ENCODE measurements at places on chromosomes 6 and 20.

DNA sequence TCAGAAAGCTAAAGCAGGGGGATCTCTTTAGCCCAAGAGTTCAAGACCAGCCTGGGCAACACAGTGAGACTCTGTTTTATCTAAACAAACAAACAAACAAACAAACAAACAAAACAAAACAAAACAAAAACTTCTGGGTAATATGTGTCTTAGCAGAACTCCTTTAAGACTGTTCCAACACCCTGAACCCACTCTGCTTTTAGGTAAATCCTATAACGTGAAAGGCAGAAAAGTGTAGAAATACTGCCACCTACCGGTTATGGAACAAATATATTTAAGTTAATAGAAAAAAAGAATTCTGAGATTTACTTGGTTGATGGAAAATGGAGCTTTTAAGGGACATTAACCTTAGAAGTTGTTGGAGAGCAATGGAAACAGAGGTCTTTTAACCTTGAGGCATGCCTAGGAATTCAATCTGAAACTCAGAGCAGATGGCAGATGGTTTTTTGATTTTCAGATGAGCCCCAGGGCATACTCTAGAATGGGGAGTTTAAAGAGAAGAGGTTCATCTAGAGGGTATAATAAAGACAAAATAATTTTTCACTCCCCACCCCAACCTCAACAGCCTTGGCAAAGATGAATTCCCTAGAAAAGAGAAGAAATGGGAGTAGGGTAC lies 38.5 kb downstream of the SOD2 start:
- DNase-seq = no peak

DNA sequence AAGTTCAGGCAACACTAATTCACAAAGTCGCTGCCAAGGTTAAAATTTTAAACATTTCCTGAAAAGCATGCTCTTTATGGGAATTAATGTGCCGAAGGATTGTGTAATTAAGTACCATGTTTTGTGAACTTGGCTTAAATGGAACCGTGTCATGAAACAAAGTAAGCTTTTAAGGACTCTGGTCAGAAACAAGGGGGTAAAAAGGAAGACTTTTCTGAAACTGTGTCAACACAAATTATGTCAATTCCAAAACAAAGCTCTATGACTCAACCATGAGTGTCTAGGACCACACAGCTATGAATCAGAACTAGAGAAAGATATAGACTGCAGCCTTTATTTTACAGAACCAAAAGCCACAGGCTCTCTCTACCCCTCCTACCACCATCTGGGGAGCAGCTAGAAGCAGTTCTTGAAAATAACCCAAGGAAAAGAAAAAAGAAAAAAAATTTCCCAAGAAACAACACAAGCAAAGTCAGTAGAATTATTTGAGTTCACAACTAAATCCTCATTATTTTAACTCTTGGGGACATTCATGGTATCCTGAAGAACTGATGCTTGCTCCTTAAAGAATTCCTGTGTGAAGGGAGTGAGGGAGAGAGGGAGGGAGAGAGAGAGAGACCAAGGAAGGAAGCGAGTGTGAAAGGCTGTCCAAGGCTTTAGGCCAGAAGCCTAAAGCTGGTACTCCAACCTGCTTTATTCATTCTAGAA lies 81.9 kb downstream of the ZMYND8 start:
- no peak for DNase-seq

GRCh38 chr6:85068221-85068620 lies 303.8 kb upstream of the TBX18 start:
- DNase-seq = no peak

GRCh38 chr6:54987633-54988290 lies 141.2 kb downstream of the FAM83B start:
- no peak for DNase-seq

- no peak for DNase-seq
Observed at GRCh38 chr6:131765081-131765803, 42.6 kb upstream of the ENPP1 start.

DNA sequence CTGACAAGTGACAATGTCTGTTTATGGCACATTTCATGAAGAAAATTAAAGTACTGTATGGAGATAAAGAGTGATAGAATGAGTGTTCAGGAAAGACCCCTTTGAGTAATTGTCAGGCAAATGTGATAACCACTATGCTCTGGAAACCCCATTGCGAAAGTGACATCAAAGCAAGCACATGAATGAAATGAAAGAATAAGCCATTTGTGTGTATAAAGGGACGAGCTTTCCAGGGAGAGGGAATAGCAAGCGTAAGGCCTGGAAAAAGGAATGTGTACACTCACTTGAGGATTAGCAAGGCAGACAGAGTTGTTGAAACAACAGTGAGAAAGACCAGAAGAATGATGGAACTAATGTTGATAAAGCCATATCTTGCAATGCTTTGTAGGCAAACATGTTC lies 490.0 kb downstream of the GRIK2 start:
- DNase-seq = no peak

GRCh38 chr6:9233226-9233625 lies 797.9 kb upstream of the SLC35B3 start:
- DNase-seq = no peak

DNA sequence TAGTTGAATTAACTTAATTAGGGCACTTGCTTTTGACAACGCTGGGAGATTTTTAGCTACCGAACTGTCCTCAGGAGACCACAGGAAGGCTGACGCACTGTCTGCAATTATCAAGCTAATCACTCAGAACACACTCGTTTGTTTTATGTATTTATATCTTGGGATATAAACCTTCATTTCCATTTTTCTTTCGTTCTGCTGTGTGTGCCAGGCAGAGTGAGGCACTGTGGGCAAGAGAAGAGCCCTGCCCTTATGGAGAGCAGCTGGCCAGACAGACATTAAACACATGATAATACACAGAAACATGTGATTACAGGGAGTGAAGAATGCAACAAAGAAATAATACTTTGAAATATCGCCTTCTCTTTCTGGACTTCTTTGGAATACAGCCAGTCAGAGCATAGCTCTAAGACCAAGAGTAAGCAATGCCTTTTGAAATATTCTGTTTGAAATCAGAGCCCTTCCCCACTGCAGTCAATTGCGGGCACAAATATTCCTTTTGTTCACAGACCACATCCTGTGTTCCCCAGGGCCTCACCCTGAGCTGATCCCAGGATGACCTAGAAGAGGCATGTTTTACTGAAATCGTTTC lies 96.8 kb downstream of the ANKRD60 start:
- DNase-seq = no peak

DNA sequence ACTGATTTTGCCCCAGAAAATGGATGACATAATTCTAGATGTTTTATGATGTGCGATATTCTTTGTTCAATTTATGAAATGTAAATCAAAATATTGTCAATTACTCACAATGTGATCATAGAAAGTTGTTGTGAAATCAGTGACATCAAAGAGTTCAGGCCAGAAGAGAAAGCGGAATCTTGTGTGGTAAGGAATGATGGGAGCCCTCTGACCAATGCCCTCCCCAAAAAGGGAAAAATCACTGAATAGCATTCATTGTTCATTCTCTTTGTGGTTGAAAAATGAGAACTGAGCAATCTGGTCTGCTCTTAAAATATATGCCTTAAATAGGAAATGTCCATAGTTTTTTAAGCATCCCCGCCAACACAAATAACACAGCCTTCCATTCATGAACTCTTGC lies 247.1 kb upstream of the GRIK2 start:
- DNase-seq = no peak

DNA sequence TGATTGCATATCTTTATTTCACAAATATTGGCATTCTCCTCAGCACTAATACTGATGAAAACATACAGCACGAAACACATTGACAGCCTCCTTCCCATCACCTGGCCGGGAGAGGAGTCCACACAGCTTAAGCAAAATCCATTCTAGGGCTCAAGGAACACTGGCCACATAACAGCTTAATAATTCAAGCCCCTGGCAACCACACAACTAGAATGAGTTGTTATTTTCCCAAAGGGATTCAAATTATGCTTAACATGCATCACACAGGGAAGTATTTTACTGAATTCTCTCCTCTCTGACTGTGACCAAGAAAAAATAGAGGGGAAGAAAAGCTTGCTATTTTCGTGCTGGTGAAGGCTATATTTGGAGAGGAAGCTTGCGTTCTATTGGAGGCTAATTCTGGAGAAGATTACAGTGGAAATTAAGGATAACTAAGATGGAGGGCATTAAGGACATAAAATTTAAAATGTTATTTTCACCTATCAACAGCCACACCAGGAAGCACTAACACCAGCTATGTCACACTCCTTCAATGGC lies 198.5 kb downstream of the ADGRG6 start:
- DNase-seq = no peak

DNA sequence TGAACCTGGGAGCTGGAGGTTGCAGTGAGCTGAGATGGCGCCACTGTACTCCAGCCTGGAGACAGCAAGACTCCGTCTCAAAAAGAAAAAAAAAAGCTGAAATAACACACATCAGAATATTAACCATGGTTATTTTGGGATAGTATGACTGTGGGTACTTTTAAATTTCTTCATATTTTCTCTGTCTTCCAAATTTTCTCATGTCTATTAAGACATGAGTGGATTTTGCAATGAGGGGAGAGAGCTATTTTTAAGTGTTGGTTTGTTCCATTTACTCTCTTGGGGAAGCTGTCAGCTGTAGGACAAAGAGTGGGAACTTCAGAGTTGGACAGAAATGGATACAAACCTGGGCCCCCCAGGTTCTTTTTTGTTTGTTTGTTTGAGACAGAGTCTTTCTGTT lies 10.3 kb downstream of the ADISSP start:
- DNase-seq = no peak

DNA sequence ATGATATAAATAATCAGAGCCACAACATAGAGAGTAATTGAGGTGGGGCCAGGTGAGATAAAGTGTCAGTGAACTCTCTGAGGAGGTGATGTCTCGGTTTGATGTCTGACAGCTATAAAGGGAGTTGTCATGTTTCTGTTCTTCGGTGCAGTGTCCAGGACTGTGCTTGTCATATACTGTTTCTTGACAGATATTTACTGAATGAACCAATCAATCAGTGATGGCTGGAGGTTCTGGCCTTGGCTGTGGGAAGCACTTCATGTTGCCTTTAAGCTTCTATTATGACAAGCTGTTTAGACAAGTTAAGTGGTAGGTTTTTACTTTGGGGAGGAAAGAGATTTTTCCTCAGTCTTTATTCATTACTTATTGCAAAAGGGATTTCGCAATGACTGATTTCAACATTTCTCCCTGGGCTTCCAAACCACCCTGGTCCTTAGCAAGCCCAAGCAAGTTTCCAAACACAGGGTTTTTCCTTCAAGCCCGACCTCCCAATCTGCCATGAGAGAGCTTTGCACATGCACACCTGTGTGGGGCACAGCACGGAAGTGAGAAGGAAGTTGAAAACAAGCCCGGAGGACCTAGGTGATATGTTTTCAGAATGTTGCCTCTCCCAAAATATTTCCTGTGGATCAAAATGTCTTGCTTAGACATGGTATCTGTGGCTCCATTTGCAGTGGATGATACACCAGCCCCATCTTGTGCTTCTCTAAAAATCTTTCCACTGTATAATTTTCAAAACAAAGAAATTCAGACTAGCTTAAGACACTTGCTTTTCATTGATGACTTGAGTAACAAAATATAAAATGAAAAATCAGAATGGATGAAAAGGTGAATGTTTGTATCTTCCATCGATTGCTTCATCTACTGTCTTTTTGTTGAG lies 567.3 kb upstream of the BTBD3 start:
- no peak for DNase-seq

DNA sequence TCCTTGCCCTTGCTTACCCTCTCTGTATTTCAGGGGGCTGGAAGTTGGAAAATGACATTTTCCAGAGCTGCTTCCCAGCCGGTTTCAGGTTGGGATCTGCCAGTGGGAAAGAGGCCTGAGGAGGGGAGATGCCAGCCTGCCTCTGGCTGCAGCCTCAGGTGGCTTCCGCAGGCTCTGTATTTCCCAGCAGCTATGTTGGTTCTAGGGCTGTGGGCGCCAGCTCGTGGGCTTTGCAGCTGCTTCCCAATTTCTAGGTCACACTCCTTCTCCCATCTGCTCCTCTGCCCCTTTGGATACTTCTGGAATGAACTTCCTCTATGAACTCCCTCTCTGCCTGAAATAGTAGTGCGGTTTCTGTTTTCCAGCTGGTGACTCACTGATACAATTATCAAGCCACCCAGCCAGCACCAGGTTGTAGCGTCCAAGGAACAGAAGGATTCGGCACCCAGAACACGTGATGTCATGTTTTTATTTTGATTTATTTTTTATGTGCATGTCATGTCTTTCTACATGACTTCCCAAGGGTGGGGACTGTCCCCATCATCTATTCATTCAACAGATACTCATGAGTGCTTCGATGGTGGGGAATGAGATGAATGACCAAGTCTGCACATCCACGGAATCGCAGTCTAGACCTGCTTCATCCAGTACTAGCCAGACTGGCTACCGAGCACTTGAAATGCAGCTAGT lies 38.0 kb downstream of the TGM2 start:
- DNase-seq = no peak

GRCh38 chr6:42453654-42454427 lies 2.1 kb upstream of the TRERF1 start:
- no peak for DNase-seq

DNA sequence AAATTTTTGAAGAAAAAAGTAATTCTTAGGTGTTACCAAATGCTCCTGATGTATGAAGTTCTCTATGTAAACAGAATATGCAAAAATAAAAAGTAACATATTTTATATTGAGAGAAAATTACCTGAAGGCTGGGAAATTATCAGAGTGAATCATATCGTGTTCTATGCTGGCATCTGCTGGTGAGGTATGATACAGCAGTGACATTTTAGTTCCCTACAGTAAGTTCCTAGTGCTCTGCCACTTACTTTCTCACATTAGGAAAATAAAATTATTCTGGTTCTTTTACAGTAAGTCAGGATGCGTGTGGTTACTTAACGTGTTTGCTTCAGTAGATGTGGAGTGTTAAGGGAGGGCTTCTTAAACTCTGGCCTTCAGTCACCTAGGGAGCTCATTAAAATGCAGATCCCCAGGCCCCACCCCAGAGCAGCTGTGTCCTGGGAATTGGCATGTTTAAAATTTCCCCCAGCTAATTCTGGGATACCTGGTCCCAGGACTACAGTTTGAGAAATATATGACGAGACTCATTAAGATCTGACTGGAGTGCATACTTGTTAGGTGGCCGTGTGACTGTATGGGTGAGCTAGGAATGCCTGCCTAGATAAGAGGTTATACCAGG lies 3.2 kb downstream of the ACTR5 start:
- no peak for DNase-seq

DNA sequence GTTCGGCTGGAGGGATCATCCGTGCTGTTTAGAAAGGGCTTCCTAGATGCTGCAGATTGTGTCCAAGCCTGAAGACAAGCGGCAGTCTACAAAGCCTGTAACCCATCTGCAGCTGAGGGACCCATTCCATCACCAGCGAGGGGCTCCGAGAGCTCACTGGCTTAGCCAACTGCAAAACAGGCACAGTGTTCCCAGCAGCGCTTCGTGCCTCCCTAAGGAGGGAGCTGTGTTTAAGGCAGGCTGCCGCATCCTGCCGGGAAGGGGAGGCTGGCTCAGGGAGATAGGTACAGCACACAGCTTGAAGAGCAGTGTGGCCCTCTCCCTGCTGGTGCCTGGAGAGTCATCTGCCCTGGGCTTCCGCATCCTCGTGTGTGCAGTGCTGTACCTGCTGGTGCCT lies 32.4 kb downstream of the DUSP22 start:
- no peak for DNase-seq

GRCh38 chr6:131565056-131565455 lies 8.0 kb upstream of the ARG1 start:
- no peak for DNase-seq
